ENCODE measurements at places on chromosomes 5 and 9. TPM values are rescaled to one million over a fixed set of nuclear protein-coding genes. Genes with fewer than 3 reads are reported as not detected.

- DNase-seq, result no peak
These were observed 345.6 kb downstream of the KDM4C start for GRCh38 chr9:7103367-7103766.

- no peak for DNase-seq
These were observed 13.6 kb upstream of the ERAP1 start for GRCh38 chr5:96821260-96821916.

GRCh38 chr9:91274949-91275492 is 86.7 kb downstream of the AUH start:
- no peak for DNase-seq

DNA sequence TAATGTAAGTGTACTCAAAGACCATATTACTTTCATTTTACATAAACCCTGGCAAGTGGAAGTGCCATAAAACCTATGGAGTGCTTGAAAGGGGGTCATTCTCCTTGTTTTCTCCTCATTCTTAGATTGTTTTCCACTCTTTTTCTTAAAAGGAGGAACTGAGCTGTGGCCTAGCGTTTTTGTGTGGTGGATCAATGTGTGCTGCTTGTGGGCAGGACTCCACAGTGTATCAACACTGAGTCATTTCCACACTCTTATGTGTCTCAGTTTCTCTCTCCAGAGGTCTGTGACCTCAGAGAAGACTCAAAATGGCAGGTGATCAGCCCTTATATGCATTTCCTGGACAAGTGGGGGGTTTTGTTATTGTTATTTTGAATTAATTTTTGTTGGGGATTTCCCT is 516.1 kb upstream of the CDH10 start:
- no peak for DNase-seq

- no peak for DNase-seq
These were observed 61.0 kb downstream of the LPAR1 start for GRCh38 chr9:110977259-110977709.

GRCh38 chr5:179427676-179428056 is 82.4 kb upstream of the ADAMTS2 start:
- DNase-seq, result no peak

GRCh38 chr5:55894135-55894534 is 43.0 kb downstream of the IL31RA start:
- no peak for DNase-seq

AK1 gene
- total RNA-seq, result 34.3 TPM

NDUFAF2 gene
- total RNA-seq, result 23.9 TPM

IRX2 gene
- total RNA-seq, result not detected

Data from activated CD8-positive, alpha-beta memory T cell treated with anti-CD3 and anti-CD28 coated beads, Interleukin-2, amount 10 ng/mL, durations not matched to agents 7 days and 5 days (primary cell).